ENCODE measurements at places on chromosomes 7 and 10.
A peak's percentile ranks its signal among the peaks of the same experiment; 100 is the strongest.

- DNase-seq = no peak
These were observed 1122.5 kb downstream of the SORCS3 start for GRCh38 chr10:105763611-105764010.

DNA sequence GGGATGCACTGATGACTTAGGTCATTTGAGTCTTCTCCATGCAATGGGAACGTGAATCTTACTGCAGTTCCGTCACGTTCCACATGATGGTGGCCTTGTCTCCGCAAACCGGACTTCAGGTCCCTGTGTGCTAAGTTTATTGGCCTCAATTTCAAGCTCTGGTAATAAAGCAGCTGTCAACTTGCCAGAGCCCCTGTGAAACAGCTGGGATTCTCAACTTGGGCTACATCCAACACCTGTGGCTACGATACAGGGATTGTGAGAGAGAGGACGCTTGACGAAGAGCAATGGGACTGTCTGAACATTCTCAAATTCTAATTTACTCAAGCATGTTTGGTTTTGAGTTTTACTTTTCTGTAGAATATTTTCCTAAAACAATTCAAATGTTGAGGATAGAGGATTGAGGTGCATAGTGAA lies 174.2 kb downstream of the PTN start:
- no peak for DNase-seq

DNA sequence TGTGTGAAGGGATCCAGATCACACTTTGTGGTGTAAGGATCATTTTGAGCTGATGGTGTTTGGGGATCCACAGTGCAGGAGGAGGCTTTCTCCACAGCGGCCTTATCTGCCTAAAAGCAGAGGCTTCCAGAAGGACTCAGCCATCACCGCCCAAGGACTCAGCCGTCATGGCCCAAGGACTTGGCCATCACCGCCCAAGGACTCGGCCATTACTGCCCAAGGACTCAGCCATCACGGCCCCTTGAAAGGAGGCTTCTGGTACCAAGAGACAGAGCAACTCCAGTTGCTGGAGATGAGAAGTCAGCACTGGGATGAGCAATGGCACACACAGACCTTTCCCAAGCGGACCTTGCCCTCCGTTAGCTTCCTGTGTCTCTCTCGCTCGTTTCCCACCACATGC lies 6.0 kb upstream of the CFAP46 start:
- no peak for DNase-seq

- no peak for DNase-seq
These were observed 23.5 kb downstream of the GARS1 start for GRCh38 chr7:30618080-30618676.

GRCh38 chr10:43394868-43395267 lies 14.1 kb downstream of the HNRNPF start:
- no peak for DNase-seq

- DNase-seq = peak; percentile 44
These were observed 79.8 kb upstream of the CCDC71L start for GRCh38 chr7:106740806-106741205.

All from suppressor macrophage treated with lipopolysaccharide for 1 hour (primary cell).